Type B pancreatic cell (in vitro differentiated cells): ENCODE measurements at places on chromosomes 7 and 10.

DNA sequence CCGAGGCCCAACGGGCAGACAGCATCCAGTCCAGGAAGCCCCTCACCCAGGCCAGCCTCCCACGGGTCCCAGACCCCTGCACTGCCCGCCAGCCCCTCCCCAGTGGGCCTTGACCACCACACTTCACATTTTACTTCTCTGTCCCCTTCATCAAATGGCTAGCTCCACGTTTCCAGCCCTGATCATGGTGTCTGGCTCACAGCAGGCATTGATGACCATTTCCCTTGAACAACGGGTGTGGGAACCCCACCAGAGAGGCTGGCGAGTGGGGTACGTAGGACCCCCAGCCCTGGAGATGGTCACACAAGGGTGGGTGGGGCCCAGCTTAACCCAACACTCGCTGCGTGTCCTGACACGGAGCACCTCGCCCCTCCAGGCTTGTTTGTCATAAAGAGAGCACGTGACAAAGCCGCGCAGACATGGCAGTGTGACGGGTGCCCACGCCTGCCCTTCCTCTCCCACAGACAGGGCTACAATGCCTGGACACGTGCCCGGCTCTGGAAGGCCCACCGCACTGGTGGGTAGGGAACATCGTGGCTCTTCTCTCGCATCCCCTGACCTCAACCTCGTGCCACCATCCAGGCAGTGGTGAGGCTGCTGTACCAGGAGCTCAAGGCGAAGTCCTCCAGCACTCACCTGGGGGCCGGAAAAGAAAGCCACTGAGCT lies 267.7 kb downstream of the MAD1L1 start:
- no peak overlapping the region for H3K27ac ChIP-seq
- H3K4me1 ChIP-seq = peaks cover 5% of the 10 kb centered on the region

DNA sequence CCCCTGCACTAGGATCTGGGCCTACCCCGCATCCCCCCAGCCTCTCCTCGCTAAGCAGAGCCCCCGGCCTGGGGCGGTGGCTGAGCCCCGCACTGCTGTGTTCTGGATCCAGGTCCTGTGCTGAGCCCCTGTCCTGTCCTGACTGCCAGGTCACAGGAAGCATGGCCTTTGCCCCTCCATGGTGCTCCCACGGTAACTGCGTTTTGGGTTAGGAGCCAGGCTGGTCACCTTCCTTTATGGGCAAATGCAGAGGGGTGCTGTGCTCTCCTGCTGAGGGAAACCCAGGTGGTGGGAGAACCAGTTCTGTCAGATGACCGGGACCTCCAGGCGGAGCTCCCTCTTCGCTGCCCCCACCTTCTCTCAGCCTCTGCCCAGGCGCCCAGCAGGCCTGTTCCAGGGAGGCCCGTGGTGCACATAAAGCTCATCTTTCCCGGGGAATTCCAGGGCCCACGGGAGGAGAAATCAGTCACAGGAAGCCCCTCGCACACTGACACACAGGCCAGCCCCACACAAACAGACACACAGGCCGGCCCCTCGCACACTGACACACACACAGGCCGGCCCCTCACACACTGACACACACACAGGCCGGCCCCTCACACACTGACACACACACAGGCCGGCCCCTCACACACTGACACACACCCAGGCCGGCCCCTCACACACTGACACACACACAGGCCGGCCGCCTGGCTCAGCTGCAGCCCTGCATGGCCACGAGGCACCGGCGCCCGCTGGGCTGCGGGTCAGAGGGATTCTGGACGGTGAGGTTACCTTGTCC lies 75.6 kb downstream of the CFAP46 start:
- H3K4me1 ChIP-seq = peaks cover 20% of the 10 kb centered on the region
- H3K36me3 ChIP-seq = no peaks in the 10 kb centered on the region
- peak; percentile 67 for DNase-seq
- H3K27ac ChIP-seq = no peak overlapping the region
- no peak overlapping the region for H3K4me3 ChIP-seq

DNA sequence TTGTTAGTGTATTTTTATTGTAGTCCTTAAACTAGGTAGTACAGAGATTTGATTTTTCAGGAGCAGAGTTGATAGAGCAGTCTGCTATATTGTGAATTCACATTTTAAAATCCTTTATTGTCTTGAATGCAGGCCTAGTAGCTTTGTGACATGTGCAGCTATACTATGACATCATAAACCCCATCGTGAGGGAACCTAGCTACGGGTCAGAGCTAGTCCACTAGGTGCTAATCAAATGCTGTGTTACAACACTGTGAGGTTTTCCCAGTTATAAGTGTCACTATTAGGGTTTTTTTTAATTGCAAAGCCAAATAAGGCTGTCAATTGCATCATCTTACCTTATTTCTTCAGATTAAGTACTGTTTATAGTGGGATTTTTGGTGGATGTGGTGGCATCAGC lies 40.7 kb downstream of the CREM start:
- peaks cover 6% of the 10 kb centered on the region for H3K4me1 ChIP-seq
- H3K27me3 ChIP-seq = no peaks in the 10 kb centered on the region
- DNase-seq = no peak
- H3K27ac ChIP-seq = no peak overlapping the region
- no peaks in the 10 kb centered on the region for H3K36me3 ChIP-seq
- no peak overlapping the region for H3K4me3 ChIP-seq

- no peak overlapping the region for H3K4me3 ChIP-seq
- H3K4me1 ChIP-seq = no peaks in the 10 kb centered on the region
- no peak for DNase-seq
- H3K27ac ChIP-seq = no peak overlapping the region
Measured at GRCh38 chr10:96756111-96756903, 36.0 kb upstream of the PIK3AP1 start.

DNA sequence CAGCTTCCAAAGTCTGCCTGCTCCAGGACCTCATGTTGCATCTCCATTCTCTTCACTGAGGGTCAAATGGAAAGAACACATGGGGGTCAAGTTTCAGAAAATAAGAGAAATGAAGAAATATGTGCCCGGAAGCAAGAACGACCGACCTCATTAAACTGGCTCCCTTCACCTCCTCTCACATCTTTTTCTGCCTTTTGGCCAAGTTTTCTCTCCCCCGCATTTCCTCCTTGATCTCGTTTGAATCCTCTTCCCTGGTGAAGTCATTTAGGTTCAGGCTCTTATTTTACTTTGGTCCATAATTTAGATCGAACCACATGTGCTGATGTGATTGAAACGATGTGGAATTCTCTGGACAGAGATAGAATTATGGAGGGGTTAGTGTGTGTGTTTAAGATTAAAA lies 44.2 kb downstream of the EGFR start:
- no peak overlapping the region for H3K4me3 ChIP-seq
- DNase-seq = no peak
- H3K4me1 ChIP-seq = peaks cover 65% of the 10 kb centered on the region
- no peaks in the 10 kb centered on the region for H3K27me3 ChIP-seq

DNA sequence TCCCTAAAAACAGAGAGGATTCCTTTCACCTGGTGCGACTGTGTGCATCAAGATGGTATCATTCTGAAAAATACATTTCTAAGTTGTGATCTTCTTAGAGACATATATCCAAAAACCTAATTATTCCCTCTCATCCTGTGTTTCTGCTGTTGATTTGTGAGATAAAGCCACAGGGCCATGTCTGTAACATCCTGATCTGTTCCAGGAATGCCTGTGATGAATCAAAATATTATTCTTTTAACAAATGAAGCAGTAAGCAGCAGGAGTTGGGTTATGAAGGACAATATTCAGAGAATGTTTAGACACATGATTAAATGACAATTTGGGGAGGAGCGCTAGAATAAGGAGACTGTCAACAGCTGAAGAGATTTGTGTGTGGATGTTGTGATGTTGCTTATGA lies 731.4 kb downstream of the KCNMA1 start:
- peaks cover 15% of the 10 kb centered on the region for H3K27me3 ChIP-seq
- H3K27ac ChIP-seq = no peak overlapping the region
- H3K4me3 ChIP-seq = no peak overlapping the region
- no peaks in the 10 kb centered on the region for H3K4me1 ChIP-seq

- H3K27ac ChIP-seq = no peak overlapping the region
- H3K36me3 ChIP-seq = no peaks in the 10 kb centered on the region
- peaks cover 18% of the 10 kb centered on the region for H3K4me1 ChIP-seq
- H3K27me3 ChIP-seq = peaks cover 14% of the 10 kb centered on the region
- DNase-seq = no peak
Measured at GRCh38 chr10:78849731-78850130, 219.0 kb upstream of the ZMIZ1 start.

DNA sequence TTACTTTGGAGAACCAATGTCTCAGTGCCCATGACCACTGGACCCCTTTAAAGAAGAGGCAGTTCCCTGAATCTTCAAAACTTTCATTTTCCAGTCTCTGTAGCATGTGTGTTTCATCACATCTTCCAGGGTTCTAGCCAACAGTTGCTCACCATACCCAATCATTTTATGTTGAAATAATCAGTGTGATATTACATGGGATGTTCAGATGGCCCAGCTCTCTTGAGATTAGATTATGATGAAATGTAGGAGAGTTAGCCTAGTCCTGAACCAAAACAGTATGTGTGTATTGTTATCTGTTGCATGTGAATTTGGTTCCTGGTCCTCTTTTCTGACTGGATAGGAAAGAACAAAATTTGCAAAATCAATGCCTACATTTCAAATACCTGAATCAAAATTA lies 144.5 kb downstream of the ANKRD7 start:
- no peak overlapping the region for H3K4me3 ChIP-seq
- no peak for DNase-seq
- H3K27me3 ChIP-seq = no peaks in the 10 kb centered on the region
- H3K4me1 ChIP-seq = no peaks in the 10 kb centered on the region

GRCh38 chr7:137480824-137481365 lies 137.4 kb upstream of the PTN start:
- H3K4me3 ChIP-seq = no peak overlapping the region
- no peak overlapping the region for H3K27ac ChIP-seq
- DNase-seq = no peak
- peaks cover 4% of the 10 kb centered on the region for H3K4me1 ChIP-seq
- H3K36me3 ChIP-seq = no peaks in the 10 kb centered on the region

DNA sequence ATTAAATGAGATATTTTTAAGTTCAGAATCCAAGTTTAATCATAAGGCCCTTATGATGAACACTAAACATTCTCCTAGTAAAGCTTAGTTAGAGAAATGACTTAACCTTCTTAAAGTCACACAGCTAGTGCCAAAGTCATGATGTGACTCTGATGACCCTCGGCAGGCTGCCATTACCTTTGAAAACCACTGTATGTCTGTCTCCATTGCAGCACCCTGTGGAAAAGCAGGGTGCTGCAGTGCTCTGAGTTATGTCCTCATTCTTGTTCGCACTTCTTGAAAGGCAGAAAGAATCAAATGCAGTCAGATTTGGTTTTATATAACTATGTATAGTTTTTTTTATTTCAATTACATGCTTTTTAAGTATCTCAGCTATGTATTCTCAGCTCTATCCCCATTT lies 105.0 kb downstream of the PHTF2 start:
- H3K27ac ChIP-seq = no peak overlapping the region
- no peaks in the 10 kb centered on the region for H3K4me1 ChIP-seq
- H3K36me3 ChIP-seq = peaks cover 3% of the 10 kb centered on the region
- H3K4me3 ChIP-seq = no peak overlapping the region
- no peak for DNase-seq

DNA sequence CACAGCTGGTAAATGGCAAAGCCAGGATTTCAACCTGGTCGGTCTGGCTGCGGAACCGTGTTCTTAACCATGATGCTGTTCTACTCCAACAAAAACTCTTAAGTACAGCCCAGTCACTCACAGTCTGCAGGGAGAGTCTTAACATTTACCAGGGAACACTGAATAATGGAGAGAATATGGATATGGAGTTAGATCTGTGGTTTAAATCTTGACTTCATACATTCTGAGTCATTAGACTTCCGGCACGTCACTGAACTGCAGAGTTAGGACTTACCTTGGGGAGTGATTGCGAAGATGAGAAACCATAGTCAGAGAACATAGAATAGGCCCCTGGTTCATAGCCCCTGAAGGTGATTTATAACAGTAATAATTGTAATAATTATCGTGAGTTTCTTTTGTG lies 61.7 kb downstream of the ADRA2A start:
- no peak overlapping the region for H3K4me3 ChIP-seq
- no peak for DNase-seq
- no peak overlapping the region for H3K27ac ChIP-seq
- H3K36me3 ChIP-seq = no peaks in the 10 kb centered on the region
